MCF 10A (cell line): ENCODE measurements at places on chromosomes 12 and 14.

DNA sequence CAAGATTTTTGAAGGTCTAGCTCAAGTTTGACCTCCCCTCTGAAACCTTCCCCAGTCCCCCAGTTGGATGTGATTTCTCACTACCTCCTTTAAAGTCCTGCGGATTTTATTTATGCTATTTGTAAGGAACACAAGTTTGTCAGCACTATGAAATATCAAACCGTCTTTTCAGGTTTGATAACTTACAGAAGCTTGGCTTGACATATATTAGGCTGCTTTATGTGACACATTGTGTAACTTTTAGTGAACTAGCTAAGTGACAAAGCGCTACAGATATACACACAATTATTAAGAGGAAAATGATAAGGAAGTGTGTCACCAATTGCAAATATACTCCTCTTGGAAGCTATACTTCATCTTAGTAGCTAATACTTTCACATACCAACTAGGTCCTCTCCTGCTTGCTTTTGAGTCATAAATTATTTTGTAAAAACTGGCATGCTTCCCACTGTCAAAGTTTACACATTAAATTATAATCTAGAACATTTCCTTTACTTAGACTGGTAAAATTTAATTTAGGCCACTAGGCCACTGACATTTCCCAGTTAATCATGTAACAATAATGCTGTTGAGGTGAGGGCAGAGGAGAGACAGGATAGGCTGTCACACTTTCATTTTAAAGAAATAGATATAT is 149.5 kb downstream of the TMTC3 start:
- no peak for DNase-seq

DNA sequence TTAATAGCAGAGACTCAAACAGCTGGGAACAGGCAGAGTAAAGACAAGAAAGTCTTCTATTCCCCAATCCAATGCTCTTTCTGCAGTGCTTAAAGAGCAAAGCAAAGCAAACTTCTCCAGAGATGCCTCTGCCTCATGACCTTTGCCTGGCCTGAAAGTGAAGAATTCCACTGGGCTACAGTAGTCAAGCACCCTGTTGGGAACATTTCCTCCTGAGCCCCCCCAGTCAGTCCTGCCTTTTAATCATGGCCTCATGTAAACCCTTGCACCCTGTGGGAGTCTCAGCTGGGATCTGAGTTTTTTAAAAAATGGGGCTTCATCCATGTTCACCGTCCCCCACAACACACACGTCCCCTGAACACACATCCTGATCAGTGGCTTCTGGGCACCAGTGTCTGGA is 62.7 kb upstream of the TSPAN11 start:
- no peak for DNase-seq

GRCh38 chr12:6092784-6093722 is 31.4 kb downstream of the VWF start:
- DNase-seq: peak; percentile 94

GRCh38 chr14:53409969-53410368 is 256.8 kb upstream of the DDHD1 start:
- no peak for DNase-seq

DNA sequence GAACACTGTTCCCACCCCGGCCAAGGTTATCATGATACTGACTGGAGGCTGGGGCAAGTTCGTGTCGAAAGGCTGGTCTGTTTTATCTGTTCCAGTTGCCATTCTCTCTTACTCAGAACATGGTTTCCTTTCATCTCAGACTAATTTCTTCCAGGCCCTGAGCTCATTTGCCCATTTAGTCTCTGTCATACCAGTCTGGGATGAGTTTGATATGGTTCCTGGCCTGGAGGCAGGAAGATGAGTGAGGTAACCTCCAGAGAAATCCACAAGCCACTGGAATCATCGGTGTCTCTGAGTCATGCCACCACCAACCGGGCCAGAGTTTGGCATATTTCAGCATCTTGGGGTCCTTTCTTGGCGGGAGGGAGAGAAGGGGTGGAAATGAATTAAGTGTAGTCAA is 114.7 kb downstream of the NTF3 start:
- DNase-seq: no peak

DNA sequence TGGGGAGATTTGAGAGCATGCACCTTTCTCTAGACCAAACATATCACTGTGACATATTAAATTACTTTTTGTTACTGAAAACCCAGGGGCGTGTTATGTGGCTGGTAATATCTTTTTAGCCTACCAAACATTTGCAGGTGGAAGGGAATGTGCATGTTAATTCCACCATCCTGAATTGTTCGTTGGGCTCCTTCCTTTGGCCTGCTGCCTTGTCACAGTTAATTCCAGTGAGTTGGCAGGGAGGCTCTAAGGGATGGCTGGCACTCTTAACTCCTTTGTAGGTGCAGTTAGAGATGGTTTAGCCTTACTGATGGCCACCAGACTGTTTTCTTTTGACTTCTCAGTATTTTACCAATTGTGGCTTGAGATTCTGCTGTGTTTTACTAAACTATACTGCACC is 64.5 kb downstream of the DIP2B start:
- DNase-seq: no peak

GRCh38 chr12:19671695-19672094 is 232.4 kb downstream of the AEBP2 start:
- no peak for DNase-seq

DNA sequence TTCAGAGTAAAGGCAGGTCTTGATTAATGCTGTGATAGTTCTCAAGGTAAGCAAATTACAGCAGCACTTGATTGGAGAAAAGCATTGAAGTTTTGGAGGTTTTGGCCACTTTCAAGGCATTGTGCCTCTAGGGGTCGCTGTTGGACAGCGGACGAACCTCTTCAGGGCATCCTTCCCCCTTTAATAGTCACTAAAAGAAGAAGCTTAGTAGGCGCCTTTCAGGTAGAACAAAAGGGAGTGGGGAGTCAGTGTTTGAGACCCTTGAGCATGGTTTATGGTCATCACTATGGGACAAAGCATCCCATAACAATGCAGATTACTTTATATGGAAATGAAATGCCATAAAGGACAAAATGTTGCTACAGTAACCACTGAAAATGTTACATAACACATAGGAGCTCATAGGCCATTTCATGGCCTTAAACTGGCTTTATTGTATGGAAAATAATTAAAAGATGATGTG is 199.5 kb upstream of the DCN start:
- peak; percentile 84 for DNase-seq

- DNase-seq: no peak
Observed at GRCh38 chr12:241266-241665, 21.4 kb downstream of the SLC6A13 start.

- DNase-seq: peak; percentile 42
Observed at GRCh38 chr12:131732-132495, 65.3 kb downstream of the IQSEC3 start.

- no peak for DNase-seq
Observed at GRCh38 chr12:51820526-51821439, 27.7 kb downstream of the FIGNL2 start.

- no peak for DNase-seq
Observed at GRCh38 chr12:89863493-89863938, 154.9 kb upstream of the ATP2B1 start.

DNA sequence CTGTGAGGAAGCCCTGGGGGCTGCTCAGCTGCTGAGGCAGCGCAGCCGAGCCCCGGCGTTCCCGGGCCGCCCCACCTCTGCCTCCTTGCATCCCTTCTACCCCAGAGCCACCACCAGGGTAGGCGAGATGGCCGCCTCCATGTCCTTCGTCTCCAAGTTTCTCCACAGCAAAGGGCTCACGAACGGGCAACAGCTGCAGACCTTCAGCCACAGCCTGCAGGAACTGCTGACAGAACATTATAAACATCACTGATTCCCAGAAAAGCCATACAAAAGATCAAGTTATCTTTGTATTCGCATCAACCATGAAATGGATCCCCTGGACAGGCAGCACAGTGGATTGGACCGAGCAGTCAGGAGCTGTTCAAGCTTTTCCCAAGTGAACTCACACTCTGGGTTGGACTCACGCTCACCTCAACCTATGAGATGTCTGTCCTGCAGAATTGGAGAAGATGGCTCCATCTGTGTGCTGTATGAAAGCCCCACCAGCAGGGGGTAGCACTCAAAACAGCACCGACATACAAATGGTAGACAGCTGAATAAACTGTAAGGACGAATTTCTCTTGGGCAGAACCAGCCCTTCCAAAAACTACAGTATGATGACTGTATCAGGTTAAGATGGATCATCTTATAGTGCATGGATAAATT is 19.4 kb upstream of the A2M start:
- peak; percentile 16 for DNase-seq

DNA sequence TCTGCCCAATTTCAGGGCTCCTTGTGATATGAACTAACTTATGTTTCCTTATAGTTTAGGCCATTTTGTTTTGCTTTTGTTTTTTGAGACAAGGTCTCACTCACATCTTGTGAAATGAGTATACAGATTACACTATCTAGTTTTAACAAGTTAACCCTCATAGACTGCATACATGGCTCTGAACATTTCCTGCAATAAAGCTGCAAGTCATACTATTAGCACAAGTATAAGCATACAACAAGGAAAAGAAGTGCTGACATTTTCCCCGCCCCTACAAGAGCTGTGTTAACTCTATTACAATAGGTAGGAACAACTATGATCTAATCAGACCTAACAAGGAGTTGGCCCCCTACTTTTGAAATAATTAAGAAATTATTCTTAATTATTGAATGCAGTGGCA is 35.9 kb downstream of the CCDC177 start:
- DNase-seq: no peak

DNA sequence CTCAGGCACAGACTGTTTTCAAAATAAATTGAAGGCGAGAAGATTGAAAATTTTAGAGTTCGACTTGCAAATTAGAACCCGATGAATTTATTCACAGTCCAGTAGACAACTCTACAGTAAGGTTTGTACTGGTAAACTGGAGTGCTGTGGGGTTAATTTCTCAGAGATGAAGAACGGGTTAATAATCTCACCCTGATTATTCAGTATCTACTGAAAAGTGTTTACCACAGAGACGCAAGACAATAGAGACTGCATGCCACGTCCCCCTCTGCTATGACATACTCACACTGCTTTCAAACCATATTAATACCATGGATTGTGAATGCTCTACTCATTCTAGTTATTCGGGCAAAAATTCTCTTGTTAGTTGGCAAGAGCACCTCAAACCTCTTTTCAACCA is 36.1 kb downstream of the CFL2 start:
- no peak for DNase-seq

GRCh38 chr12:47802312-47802711 is 17.4 kb downstream of the HDAC7 start:
- DNase-seq: no peak

DNA sequence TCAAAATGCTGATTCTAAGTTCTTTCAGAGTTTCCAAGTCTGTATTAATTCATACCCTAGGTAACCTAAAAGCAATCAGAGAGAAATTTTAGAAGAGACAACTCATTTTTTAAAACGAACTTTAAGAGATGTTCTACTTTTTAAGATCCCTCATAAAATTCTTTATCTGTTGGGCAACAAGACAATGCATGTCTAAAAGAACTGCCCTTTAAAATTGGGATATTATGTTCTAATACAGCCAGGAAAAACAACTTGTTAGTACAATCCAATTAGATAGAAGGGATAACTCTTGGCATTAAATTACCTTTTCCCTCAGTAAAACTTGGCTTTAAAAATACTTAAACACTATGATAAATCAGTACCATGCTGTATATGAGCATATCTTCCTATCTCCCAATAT is 15.6 kb downstream of the DICER1 start:
- DNase-seq: no peak

- no peak for DNase-seq
Observed at GRCh38 chr14:52467515-52468266, 84.6 kb downstream of the TXNDC16 start.

DNA sequence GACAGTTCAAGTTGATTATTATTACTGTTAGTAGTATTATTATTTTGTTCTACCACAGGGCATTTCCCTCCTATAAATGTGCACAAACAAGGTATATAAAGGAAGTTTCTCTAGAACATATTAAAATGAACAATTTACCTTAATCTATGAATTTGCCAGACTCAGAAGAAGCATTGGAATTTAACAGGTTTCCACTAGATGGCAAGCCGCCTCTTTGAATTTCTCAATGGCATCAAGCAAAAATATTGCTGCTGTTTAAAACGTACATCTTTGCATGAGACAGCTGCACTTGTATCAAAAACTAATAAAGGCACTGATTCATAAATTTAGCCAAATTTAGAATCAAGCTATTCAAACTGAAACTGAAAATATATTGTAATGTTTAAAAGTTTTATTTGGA is 34.6 kb upstream of the MIS18BP1 start:
- DNase-seq: peak; percentile 23

- no peak for DNase-seq
Observed at GRCh38 chr14:55711175-55711811, 131.3 kb downstream of the KTN1 start.

DNA sequence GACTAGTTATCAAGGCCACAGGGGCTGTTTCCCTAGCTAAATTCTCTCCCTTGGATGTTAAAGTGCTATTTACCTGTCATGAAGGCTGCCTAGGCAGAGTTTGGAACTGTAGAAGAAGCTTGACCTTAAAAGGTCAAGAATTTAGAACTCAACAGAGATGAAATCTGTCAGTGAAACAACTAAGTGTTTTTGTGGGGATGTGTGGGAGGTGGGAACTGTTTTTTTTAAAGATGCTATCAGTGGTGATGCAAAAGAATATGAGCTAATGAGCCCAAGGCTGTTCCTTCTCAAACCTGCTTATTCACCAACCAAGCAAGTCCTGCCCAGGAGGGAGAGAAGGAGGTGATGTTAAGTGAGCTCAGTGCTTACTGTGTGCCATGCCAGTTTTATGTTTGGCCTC is 40.8 kb upstream of the POC1B start:
- peak; percentile 67 for DNase-seq

- no peak for DNase-seq
Observed at GRCh38 chr12:884746-885414, 64.6 kb downstream of the RAD52 start.

DNA sequence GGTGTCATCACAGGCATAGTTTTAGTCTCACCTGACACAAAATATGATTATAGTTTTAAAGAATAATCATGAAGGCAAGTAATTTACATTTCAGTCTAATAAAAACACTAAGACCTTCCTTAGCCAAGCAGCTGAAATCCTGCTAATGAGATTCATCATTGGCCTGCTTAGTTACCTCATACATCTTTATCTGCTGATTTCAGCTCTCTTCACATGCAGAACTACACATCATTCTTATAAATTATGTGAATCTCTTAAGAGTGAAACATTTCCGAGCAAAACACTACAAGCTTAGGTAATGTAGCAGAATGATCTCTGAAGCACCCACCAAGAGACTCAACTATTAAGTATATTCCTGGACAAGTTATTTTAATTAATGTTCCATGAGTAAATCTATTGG is 198.1 kb downstream of the DPY19L2 start:
- DNase-seq: no peak

- DNase-seq: no peak
Observed at GRCh38 chr12:80230068-80230467, 130.7 kb downstream of the OTOGL start.

DNA sequence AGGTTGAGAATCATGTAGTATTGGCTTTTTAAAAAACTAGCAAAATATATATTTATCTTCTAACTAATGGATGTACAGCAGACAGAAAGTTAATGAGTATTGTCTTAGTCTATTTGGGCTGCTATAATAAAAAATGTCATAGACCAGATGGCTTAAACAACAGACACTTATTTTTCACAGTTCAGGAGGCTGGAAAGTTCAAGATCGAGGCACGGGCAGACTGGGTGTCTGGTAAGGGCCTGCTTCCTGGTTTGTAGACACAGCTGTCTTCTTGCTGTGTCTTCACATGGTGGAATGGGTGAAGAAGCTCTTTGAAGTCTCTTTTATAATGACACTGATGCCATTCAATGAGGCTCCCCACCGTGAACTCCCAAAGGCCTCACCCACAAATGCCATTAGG is 70.1 kb upstream of the KRR1 start:
- DNase-seq: no peak

- peak; percentile 77 for DNase-seq
Observed at GRCh38 chr12:77133566-77133965, 68.2 kb upstream of the E2F7 start.

- DNase-seq: no peak
Observed at GRCh38 chr12:916240-916639, 33.3 kb downstream of the RAD52 start.
